ENCODE measurements at places on chromosomes 5 and 9.

DNA sequence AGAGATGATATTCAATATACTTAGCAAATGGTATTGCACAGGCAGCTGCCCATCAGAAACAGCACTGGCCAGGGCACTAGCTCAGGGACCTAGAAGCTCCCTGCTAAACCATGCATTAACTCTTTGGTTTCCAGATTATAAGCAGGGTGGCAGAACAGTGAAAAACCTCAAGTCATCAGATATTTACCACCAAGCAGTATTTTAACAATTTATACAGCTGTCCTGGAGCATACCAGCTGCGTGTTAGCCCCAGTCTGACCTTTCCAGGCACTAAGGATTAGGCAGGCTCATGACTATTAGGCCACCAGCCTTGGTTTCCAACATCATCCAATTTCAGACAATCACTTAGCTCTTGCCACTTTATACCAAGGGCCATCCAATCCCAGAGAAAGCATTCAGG, 326.5 kb downstream of the CAAP1 start:
- no peak for DNase-seq

GRCh38 chr5:63263411-63263810, 684.8 kb downstream of the LRRC70 start:
- no peak for DNase-seq

GRCh38 chr5:54703133-54703532, 185.6 kb downstream of the SNX18 start:
- no peak for DNase-seq

DNA sequence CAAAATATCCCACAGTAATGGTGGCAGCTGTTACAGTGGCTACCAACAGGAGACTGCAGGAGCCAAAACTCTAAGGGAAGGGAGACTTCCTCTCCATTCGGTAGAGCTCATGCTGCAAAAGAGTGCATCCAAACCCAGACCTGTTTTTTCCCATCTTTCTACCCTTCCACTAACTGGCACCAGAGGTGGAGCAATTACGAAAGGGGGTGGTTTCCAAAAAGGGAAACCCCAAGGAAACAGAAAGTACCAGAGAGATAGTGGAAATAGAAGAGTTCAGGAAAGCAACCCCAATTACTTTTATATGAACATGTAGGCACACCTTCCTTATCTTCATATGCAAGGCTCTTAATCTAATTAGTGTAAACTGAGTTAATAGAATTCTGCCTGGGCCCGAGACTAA, 7.3 kb upstream of the WDR41 start:
- no peak for DNase-seq

GRCh38 chr9:101026824-101027223, 1.7 kb upstream of the PLPPR1 start:
- DNase-seq: no peak

DNA sequence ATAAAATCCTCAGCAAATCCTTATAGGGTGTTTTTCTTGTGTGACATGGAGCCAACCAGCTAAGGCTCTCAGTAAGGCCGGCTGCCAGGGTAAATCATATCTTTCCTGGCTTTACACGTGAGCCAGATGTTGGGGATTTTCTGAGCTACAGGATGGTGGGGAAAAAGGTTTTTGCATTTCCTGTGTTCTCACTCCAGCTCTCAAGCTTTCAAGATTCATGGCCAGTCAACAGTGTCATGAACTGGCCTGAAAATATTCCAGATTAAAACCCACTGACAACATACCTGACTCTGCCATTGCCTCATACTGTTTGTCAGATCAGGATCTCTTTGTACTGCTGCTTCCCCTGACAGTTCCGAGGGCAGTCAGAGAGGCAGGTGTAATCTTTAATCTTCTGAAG, 306.9 kb downstream of the GLIS3 start:
- no peak for DNase-seq

Measured in stimulated activated CD8-positive, alpha-beta memory T cell treated with anti-CD3 and anti-CD28 coated beads, Interleukin-4, amount 100 ng/mL, for 1 hour (primary cell).